Foreskin keratinocyte (primary cell): ENCODE measurements at places on chromosomes 5 and 9.

DNA sequence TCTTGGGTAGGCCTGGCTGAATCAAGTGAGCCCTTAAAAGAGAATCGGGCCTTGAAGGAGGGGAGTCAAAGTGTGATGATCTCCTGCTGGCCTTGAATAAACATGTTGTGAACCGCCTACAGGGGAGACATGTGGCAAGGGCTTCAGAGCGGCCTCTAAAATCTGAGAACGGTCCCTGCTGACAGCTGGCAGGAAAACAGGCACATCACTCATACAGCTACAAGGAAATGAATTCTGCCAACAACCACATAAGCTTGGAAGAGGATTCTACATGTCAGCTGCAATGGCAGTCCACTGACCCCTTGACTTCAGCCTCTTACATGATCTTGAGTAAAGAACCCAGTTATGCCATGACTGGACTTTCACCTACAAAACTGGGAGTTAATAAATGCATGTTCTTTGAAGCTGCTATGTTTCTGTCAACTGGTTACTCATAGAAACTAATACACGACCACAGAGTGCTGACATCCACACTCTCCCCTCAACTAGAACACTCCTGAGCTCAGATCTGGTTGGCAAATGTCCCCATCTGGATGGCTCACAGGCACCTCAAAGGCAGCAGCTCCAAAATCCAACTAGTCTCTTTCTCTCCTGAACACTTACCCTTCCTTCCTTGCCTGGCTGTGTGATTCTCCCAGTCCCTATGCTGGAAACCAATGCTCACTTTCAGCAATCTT, 333.1 kb downstream of the ASTN2 start:
- no peak for DNase-seq

GRCh38 chr9:128689293-128689774, 312 bp downstream of the SET start:
- DNase-seq = no peak

GRCh38 chr5:54766748-54767147, 218.6 kb downstream of the ESM1 start:
- DNase-seq = no peak

- no peak for DNase-seq
These were observed 250.2 kb downstream of the NFIB start for GRCh38 chr9:14063756-14064155.
